ENCODE measurements at places on chromosomes 4 and X. TPM values are rescaled to one million over a fixed set of nuclear protein-coding genes. Genes with fewer than 3 reads are reported as not detected.

The SH3BGRL gene
- total RNA-seq, result 115 TPM

The BGN gene
- not detected for total RNA-seq

The C4orf17 gene
- not detected for total RNA-seq

The SPANXN4 gene
- not detected for total RNA-seq

The TBC1D14 gene
- total RNA-seq, result 46.1 TPM

Measured in LHCN-M2 (cell line).